Astrocyte of the cerebellum (primary cell): ENCODE measurements at places on chromosomes 4 and X.

GRCh38 chr4:2497931-2498330 is 29.0 kb downstream of the RNF4 start:
- no peak for DNase-seq

- peak; percentile 46 for DNase-seq
These were observed 23.6 kb upstream of the YTHDC1 start for GRCh38 chr4:68373513-68373912.

GRCh38 chrX:20988804-20989203 is 385.4 kb upstream of the CNKSR2 start:
- DNase-seq, result no peak

DNA sequence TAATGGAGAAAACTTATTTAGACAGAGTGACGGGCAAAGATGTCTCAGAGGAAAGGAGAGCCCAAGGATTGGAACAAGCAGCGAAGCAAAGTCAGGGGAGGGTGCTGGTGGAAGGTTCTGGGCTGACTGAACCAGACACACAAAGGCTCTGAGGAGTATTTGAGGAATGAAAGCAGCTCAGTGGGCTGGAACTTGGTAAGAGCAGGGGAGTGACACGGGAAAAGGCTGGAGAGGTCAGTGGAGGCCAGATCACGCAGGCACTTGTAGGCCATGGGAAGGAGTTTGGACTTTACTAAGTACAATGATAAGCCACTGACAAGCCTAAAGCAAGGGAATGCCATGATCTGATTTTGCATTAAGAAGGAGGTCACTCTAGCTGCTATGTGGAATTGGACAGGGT is 71.4 kb downstream of the TSC22D3 start:
- DNase-seq, result no peak

DNA sequence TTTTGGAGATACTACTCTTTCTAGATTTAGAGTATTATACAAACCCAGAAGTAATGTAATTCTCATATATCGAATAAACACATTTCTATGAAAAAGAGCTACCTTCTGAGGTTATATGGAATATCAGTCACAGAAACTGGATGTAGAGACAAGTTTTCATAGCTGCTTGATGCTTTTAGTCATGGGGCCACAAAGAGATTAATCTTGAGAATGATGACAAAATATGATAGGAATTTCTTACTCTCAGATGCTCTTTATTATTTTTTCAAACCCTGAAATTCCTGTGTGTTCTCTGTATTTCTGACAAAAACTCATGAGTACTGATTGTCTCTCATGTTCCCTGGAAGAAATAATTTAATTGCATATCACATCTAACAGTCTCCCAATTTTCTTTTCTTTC is 662.5 kb downstream of the RAPGEF2 start:
- peak; percentile 33 for DNase-seq

DNA sequence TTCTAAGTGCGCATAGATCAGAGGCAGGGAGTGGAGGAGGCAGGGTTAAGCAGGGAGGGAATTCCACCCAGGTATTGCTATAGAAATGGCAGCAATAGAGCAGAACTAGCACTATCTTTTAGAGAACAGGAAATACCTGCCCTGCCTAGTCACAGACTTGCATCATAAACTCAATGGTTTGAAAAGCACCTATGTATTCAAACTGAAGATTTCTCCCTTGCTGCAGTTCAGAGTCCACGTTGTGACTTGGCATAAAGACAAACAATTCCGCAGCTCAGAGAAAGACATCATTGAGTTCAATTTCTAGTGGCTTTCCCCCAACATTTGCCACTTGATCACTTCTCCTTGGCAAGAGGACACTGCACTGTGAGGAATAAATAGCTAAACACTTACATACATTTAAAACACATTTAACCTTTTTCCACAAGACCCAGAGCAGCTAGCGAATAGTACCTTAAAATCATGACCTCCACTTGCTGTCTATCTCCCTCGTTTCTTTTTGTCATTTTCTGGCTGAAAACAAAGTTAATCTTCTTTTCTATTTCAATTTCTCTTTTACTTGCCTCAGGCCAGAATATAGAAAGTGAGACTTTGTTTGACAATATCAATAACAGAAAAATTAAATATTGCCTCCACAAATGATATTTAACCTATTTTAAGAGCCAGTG is 42.4 kb downstream of the SLC7A11 start:
- no peak for DNase-seq

DNA sequence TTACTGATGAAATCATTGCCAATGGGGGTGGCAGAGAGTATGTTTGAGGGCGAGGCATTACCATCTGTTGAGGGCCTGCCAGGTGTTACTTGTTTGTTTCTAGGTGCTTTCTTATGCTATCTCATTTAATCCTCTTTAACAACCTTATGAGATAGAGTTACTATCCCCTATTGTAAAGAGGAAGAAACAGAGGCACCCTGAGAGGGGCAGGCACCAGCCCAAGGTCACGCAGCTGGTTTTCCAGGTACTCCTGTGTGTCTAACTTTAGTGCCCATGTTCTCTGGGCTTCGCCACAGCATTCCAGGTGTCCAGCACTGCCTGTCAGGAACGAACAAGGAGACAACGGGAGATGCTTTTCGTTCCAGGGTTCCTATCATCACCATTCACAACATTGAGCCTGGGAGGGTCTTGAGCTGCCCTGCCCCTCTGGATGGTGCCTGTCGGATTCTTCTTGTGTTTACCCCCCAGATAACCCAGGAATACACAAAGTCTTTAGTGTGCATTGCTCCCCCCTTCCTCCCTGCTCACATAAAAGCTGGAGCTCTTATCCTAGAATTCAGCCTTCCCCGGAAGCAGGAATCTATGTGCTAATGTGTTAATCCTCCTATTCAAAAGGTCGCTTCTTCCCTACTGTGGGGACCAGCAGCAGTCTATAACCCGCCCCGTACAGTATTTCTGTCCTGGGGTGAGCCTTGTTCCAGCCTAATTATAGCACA is 24.9 kb upstream of the GPC4 start:
- no peak for DNase-seq

DNA sequence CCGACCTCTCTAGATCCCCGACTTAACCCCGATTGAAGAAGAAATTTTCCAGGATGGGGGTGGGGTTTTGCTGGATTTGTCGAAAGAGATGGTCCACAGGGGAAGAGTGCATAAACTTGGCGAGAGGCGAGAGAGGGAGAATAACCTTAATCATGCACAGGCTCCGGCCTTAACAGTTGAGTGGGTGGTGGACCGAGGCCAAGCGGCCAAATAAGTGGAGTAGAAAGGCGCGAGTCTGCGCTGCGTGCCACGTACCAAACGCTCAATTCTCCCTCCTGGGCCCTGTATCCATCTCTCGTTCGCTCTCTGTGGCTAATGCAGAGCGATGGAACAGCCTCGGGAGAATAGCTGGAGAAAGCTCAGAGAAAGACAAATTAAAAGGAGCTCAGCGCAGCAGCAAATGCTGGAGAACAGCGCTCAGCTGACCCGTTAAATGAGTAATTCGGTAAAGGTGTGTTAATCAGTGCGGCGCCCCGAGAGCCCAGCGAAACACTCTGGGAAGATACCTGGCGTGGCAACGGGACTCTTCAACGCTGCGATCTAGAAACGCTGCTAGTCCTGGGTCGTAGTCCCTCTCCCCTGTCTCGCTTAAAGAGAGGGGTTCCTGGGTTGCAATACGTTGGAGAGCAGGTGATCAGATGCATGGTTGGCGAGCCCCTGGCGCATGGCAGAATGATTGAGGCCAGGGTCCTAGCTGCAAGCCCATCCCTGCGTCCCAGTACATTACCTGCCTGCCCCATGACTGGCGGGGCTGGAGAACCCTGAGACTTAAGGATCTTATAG is 887 bp upstream of the IL1RAPL2 start:
- no peak for DNase-seq

- no peak for DNase-seq
These were observed 54.7 kb downstream of the CPE start for GRCh38 chr4:165433529-165433928.

- DNase-seq, result no peak
These were observed 31.5 kb downstream of the SMAD1 start for GRCh38 chr4:145513020-145513621.

- DNase-seq, result no peak
These were observed 43.9 kb upstream of the PDLIM5 start for GRCh38 chr4:94407846-94408245.

GRCh38 chrX:5528057-5528456 is 700.6 kb downstream of the NLGN4X start:
- DNase-seq, result no peak

- no peak for DNase-seq
These were observed 44.1 kb downstream of the NAA11 start for GRCh38 chr4:79281566-79282359.

DNA sequence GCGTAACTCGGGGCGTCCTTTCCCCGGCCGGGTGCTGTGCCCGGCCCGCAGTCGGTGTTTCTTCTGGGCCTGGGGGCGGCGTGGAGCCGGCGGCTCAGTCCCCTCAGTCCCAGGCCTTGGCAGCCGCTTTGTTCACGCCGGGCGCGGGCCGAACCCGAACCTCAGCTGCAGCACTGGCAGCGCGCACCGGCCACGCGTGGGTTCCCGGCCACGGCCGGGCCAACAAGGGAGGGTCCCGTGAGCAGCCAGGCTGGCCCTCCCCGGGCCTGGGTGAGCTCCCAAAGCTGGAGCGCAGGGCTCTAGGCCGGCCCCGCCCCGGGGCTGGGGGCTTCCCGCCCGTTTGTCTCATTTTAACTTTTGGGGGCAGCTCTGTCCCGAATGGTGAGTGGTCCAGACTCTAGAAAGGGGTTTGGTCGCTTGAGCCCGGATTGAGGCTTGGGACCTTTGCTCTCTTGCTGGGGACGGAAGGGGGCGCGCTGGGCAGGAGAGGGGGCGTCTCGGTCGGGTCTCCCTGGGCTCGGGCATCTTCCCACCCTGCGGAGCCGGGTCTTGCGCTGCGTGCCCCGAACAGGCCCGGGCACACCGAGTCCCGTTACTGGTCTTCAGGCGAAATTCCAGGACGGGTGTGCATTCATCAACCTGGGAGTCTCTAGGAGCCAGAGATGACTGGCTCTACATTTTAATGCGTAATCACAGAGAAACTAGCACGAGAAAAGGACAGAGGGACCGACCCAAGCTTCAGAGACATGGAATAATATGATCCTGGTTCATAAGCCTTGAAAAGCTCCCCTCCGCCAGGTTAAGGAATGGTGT is 177.1 kb downstream of the CBR4 start:
- no peak for DNase-seq

- no peak for DNase-seq
These were observed 262.7 kb downstream of the IL15 start for GRCh38 chr4:141899103-141899502.
